ENCODE measurements at places on chromosomes 5 and 9.

DNA sequence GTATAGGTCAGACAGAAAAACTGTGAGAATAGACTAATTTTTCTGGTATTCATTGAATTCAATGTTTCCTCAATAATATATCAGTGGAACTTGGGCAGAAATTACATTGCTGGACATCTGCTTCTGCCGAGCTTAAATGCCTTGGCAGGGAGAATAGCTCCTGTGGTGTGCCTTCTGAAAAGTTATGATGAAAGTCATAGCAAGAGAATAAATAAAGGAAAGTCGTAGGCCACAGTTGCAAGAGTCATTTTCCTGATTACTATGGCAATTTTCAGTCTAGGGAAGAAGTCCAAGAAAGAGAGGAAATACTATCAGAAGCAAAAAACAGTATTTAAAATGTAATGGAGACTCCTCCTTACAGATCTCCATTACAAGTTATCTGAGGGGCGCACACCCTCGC, 1596.1 kb upstream of the WWC1 start:
- no peak for DNase-seq

DNA sequence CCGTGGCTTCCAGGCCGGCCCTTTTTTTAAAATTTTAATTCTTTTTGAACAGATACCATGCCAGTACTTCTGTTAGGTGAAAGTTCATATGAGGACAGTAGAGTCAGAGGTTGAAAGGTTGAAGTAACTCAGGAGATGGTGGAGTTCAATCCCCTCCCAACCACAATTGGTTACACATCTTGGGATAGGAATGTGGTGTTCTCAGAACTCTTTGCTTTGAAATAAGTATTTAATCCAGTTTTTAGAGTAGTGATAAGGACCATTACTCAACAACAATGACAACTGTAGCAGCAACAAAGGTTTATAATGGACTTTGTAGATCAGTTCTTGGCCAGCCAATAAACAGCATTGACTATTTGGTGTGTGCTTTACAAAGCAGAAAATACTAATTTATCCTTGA, 116.0 kb downstream of the ARHGAP26 start:
- no peak for DNase-seq

- DNase-seq: no peak
Observed at GRCh38 chr5:159581502-159582249, 251.4 kb upstream of the IL12B start.

GRCh38 chr5:14495301-14495700, 86.3 kb upstream of the OTULINL start:
- DNase-seq: no peak

DNA sequence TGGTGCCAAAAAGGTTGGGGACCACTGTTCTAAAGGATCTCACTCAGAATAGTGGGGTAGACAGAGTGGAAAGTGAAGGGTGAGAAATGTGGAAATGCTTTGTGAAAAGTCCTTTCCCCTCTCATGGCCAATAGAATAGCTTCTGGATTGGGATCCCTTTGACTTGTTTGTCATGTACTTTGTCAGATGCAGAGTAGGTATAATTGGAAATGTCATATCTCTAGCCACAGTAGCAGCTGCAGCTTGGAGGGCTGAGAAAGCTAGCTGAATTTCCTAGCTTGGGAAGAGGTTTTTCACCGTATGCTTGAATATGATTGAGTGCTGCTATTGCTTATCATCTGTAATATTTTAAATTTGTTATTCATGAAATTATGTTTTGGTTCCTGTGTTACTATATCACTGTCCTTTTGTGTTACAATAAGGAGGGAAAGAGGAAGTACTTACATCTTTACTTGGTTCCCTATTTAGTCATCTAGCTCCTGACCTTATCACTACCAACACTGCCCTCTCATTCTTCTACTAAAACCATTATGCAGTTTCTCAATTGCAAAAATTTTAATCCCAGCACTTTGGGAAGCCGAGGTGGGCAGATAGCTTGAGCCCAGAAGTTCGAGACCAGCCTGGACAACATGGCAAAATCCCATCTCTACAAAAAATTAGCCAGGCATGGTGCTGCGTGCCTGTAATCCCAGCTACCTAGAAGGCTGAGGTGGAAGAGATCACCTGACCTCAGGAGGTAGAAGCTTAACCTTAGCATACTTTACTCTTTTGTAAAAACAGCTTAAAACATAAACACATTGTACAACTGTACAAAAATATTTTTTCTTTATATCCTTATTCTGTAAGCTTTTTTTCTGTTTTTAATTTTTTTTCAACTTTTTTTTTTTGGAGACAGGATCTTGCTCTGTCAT, 12.4 kb downstream of the SLC30A5 start:
- DNase-seq: no peak

- no peak for DNase-seq
Observed at GRCh38 chr5:71492817-71493615, 37.6 kb downstream of the BDP1 start.

DNA sequence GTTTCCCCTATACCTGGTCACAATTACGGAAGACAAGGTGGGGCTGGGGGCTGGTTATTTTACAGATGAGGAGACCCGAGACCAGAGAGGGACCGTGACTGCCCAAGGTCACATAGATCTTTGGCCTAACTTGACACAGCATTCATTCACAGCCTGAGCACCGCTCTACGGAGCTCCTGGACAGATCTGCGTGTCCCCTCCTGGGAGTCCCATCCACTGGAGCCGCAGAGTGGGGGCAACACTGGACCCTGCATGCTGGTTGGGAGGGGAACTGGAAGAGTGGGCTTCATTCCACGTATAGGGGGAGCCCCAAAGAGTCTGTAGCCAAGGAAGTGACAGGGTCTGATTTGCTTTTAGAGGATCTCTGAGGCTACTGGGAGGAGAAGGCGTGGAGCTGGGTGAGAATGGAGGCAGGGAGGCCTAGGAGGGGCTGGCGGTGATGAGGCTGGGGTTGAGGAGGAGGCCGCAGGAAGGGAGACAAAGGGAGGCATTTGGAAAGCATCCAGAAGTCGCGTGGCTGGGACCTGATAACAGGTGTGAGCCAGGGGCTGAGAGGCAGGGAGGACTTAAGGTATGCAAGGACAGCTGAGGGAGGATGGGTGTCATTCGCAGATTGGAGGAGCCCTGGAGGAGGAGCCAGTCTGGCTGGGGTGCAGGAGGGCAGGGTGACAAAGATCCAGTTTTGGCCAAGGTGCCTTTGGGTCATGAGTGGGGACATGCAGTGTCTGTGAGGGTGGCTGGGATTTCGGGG, 64.3 kb upstream of the IER5L start:
- DNase-seq: no peak

GRCh38 chr9:36031774-36032555, 4.7 kb upstream of the RECK start:
- DNase-seq: no peak

DNA sequence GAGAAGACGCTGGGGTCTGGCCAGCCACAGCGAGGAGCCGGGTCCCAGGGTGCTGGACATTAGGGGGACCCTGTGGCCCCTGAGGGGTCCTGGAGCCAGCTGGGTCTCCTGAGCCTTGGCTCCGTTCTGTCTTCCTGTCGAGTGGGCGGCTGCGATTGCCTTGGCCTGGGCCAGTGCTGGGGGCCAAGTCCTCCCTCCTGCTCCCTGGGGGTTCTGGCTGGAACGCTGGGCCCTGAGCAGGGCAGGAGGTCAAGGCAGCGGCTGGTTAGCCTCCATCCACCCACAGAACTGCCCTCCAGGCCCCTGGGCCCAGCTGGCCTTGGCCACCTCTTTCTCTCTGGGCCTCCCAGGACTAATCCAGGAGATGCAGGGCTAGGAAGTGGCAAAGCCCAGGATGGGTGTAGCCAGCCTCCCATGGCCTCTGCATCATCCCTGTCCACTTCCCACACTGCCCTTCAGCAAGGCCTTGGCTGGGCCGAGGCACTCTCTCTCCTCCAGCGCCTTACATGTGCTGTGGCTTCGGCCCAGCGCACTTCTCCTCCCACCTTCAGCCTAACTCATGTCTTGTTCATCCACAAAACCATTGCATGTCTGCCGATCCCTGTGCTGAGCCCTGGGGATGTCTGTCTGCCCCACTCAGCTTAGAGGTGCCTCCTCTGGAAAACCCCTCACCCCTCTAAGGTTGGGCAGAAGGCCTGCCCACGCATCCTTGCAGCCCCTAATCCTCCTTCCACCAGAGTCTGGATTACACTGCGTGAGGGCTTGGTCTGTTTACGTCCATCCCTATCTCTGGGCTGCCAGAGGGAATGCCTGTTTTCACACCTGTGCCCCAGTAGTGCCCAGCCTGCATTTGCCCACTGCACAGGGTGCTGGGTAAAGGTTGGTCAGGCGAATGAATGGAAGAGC, 5.0 kb downstream of the LAMC3 start:
- DNase-seq: no peak

DNA sequence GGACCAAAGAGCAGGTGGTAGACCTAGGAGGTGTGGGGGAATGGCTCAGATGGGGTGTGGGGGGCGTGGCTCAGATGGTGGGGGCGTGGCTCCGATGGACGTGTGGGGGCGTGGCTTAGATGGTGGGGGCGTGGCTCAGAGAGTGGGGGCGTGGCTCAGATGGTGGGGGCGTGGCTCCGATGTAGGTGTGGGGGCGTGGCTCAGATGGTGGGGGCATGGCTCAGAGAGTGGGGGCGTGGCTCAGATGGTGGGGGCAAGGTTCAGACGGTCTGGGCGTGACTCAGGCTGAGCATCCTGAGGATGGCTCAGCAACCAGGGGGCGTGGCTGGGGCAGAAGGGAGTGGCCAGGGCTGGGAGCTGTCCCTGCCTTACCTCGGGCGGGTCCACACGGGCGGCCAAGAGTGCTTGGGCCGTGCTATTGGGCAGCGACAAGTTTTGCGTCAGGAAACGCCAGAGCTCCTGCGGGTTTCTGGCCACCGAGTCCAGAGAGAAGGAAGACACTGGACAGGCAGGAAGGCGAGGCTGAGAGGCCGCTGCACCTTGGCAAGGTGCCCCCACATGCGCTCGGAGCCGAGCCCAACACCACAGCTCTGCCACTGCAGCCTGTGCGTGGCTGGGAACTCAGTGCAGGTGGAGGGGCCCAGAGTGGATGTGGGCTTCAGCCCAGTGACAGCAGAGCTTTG, 5.9 kb downstream of the ABCA2 start:
- peak; percentile 87 for DNase-seq

GRCh38 chr5:52777186-52777585, 10.5 kb upstream of the ITGA1 start:
- no peak for DNase-seq

GRCh38 chr5:143025971-143026370, 255.8 kb downstream of the ARHGAP26 start:
- DNase-seq: no peak

DNA sequence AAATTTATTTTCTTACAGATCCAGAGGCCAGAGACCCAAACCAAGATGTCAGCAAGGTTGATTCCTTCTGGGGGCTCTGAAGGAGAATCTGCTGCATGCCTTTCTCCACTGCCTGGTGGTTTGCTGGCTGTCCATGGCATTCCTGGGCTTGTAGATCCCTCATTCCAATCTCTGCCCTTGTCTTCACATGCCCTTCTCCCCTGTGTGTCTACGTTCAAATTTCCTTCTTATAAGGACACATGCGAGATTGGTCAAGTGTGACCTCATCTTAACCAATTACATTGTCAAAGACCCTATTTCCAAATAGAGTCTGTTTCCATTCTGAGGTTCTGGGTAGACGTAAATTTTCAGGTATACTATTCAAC, 84.5 kb upstream of the RAI14 start:
- no peak for DNase-seq

- DNase-seq: no peak
Observed at GRCh38 chr5:155651-156410, 35.5 kb upstream of the LRRC14B start.

All from stimulated activated effector memory CD8-positive, alpha-beta T cell treated with anti-CD3 and anti-CD28 coated beads, Interleukin-12 subunit alpha, Interleukin-12 subunit beta, amount 100 ng/mL, for 72 hours (primary cell).